ENCODE measurements at places on chromosomes 5 and 9.

DNA sequence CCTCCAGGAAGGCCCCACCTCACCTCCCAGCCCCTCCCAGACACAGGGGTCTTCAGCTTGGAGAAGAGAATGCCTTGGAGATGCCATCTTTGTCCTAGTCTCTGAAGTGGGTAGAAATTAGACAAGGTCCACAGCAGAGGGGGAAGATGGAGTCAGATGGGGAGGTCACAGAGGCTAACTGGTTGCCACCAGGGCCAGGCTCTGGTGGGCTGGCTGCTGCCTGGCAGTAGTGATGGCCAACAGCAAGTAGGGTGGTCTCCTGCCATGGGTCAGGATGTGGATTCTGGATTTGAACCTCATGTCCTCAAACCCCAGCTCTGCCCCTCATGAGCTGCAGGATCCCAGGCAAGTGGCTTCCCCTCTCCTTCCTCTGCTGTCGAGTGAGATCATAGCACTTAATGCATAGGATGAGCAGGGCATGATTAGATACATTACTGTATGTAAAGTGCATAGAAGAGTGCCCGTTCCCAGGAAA lies 38.7 kb upstream of the NEK6 start:
- DNase-seq: no peak

DNA sequence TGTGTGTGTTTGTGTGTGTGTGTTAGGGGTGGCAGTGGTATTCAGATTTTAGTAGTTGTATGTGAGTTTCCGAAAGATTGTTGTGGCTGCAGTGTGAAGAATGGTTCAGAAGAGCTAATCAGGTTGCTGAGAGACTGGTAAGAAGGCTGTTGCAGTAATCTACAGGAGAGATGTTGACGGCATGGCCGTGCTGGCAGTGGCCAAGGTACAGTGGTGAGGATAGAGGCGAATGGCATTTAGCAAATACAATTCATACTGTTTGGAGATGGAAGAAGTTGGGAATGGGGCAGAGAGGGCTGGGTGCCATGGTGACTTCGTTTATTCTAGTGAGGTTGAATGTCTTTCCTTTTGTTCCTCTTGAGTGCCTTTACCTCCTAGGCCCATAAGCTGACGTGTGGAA lies 77.5 kb upstream of the SPATA31D4 start:
- DNase-seq: no peak

DNA sequence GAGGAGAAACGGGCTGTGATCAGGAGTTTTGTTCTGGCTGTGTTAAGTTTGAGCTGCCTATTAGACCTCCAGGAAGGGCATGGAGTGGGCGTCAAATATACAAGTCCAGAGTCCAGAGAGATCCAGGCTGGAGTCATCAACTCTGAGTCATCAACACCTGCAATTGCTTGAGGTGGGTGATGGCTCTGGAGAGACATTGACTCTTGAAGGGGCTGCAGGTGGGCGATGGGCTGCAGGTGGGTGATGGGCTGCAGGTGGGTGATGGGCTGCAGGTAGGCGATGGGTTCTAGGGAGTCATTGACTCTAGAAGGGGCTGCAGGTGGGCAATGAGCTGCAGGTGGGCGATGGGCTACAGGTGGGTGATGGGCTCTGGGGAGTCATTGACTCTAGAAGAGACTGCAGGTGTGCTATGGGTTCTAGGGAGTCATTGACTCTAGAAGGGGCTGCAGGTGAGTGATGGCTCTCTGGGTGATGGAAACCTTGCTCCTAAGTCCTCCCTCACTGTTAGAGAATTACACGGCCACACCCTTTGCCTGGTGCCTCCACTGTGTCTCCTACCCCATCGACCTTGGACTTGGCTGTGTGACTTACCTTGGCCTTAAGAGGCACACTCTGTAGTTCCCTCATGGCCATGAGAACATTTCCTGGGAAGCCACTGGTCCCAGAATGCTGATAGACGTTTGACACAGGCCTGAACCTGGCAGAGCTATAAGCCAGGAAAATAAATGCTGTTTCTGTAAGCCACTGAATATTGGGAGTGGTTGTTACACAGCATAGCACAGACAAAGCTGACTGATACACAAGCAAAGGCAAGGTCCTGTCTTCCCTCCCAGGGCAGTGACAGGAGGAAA lies 10.4 kb upstream of the FIBCD1 start:
- no peak for DNase-seq

DNA sequence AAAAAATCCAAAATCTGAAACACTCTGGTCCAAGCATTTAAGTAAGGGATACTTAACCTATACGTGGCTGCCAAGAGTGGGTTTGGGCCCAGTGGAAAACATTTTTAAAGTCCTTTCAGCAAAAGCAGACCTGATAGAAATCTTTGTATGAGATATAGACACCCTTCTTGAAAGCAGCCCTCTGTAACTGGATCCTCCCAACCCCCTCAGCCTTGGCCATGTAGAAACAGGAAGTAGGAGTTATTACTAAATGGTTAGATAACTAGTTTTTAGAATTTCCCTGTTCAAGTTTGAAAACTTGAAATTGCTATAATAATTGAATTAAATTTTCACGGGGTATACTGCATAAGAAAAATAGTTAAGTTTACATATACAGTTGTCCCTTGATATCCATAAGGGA lies 111.3 kb upstream of the PCA3 start:
- DNase-seq: peak; percentile 41

GRCh38 chr5:179153341-179153901 lies 93.2 kb downstream of the ZNF354C start:
- no peak for DNase-seq

- no peak for DNase-seq
These were observed 14.2 kb upstream of the FRRS1L start for GRCh38 chr9:109181284-109181683.

- DNase-seq: no peak
These were observed 872 bp downstream of the ZNF618 start for GRCh38 chr9:113876993-113877368.

DNA sequence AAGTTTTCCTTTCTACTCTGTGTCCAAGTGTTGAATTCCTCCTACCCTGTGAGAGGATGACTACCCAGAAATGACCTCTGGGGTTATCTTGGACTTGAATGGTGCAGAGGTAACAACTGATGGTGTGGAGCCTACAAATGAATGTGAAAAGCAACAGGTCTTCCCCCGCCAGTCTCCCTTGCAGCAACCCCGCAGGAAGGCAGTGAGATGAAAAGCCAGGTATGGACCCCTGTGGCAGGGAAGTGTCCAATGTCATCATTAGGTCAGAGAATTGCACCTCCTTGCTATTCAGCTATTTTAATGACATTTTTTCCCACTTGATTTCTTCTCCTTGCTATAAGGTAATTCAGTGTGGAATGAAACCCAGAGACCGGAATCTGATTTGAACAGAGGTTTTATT lies 58.5 kb downstream of the MAT2B start:
- DNase-seq: no peak

- peak; percentile 55 for DNase-seq
These were observed 50.0 kb downstream of the CAMSAP1 start for GRCh38 chr9:135857371-135857786.

DNA sequence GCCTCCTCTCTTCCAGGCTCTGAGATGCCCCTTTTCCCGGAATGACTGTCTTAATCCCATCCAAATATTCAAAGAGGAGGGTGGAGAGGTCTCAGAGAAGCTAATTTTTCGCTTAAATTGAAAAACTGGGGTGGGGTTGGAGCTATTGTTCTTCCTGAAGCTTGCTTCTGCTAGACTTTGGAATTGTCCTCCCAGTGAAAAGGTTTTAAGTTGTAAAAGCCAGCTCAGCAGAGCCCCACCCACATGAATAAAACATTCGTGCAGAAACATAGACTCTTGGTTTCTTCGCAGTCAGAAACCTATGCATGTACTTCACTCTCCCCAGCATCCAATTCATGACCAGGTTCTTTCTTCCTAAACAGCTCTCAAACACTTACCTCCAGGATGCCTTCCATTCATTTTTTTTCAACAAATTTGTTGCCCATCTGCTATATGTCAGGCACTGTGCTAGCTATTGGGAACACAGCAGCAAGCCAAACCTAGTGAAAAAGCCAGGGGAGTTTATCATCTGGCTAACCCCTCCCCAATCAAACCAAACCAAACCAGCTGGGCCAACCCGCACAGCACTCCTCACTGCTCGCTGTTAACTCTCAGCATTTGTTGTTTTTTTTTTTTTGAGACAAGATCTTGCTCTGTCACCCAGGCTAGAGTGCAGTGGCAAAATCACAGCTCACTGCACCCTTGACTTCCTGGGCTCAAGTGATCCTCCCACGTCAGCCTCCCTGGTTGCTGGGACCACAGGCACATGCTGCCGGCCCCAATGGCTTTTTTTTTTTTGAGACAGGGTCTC lies 37.9 kb upstream of the OCLN start:
- no peak for DNase-seq

DNA sequence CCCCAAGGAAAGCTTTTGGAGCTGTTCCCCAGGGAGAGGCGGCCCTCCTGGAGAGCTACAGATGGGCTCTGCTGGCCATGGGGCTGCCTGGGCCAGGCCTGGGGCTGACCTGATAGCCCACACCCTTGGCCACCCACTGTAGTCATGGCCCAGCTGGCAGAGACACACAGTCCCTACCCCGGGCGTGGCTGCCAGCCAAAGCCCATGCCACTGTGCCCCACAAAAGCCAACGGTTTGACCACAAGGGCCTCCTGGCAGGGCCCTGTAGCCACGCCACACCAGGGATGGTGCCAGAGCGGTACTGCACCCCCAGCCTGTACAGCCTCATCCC lies 15.2 kb downstream of the NACC2 start:
- DNase-seq: no peak

- DNase-seq: no peak
These were observed 7.9 kb downstream of the IGIP start for GRCh38 chr5:140133514-140134167.

DNA sequence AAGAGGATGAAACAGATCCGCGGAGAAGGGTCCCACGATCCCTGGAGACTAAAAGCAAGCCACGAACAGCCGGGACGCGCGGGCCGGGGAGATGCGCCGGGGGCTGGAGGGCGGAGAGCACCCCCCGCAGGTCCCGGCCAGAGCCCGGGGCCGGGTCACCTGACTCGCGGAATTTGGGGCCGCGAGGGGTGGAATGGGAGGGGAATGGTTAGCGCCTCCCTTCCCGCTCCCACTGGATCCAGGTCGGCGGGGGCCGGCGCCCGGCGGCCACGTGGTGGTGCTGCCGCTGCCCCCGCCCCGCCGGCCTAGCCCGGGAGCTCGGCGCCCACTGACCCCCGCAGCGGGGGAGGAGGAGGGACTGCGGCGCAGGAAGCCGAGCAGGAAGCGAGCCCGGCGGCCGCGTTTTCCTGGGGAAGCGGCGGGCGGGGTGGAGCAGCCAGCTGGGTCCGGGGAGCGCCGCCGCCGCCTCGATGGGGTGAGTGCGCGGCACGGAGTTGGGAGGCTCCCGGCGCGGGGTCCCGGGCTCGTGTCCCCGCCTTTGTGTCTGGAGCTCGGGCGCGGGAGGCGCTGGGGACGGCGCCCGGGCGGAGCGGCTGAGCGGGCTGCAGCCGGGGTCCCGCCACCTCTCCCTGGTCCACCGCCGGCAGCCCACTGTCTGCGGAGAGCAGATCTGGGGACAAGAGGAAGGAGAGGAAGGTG lies at the start of gene RAI14:
Gene RAI14, plus strand, starts transcription at position 328 of the 699 bp plus-strand sequence. CDS start 30,592 bp downstream, outside the sequence.
- peak; percentile 91 for DNase-seq

DNA sequence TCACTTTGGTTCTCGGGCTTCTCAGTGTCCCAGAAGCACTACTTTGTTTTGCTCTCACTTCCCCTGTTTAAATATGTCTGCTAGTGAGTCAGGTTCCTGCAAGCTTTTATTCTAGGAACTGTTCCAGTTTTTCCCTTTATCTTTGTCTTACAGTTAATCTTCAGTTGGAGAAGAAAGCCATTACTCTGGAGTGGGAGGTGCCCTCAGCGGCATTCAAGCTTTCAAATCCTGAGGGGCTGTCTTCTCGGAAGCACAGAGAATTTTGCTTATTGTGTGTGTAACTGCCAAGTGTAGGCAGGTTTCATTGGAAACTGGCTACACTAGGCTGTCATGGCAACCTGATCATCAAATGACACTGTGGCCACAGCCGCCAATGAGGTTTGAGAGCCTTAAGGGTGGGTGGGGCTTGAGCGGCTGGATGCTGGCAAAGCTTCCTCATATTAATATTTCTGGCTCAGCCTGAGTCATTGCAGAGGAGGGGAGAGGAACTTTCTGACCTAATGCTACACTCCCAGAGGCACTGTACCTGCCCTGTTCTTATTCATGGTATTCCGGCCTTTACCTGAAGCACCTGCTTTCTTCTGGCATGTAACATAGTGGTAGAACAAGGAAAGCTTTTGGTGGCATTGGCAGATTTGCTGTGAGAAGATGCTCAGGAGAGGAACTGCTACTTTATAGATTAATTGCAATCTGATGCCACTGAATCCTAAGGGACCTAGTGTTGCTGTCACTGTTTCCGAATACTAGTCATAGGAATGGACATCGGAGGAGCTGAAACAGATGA lies 26.3 kb downstream of the SLC25A25 start:
- peak; percentile 98 for DNase-seq

- DNase-seq: no peak
These were observed 363.9 kb downstream of the PTPRD start for GRCh38 chr9:10248890-10249289.

- no peak for DNase-seq
These were observed 34.1 kb downstream of the COL15A1 start for GRCh38 chr9:98977813-98978212.

GRCh38 chr5:106185661-106186081 lies 1485.1 kb downstream of the EFNA5 start:
- DNase-seq: no peak

GRCh38 chr9:114429488-114429887 lies 41.7 kb upstream of the AKNA start:
- no peak for DNase-seq

DNA sequence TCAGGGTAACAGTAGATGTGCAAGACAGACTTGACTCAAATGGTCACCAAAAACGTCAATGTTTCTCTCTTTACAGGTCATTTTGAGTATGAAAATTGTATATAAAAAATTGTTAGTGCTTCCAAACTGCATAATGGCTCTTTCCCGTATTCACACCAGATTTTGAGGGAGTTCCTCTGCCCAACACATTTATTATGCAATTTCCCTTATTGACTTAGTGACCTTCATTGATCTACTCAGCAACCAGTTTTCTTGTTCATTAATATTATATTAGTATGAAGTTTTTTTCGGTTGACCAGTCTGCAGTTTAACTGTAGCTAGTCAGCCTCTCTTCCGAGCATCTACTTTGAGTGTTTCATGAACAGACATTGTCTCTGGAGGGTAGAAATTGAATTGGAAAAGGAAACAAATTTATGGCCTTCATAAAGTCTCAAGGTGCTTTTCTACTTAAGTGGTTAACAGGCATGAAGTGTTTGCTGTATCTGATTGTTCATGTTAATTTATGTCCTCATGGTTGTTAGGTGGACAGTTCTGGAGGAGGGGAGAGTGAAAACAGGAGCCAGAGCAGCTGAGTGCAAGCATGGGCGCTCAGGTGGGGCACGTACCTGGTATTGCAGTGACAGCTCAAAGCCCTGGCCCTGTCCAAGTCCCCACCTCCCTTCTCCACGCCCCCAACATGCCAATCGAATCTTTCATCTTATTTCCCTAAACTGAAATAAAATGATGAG lies 240.2 kb downstream of the RFK start:
- DNase-seq: no peak

- no peak for DNase-seq
These were observed 1196.1 kb upstream of the CDH9 start for GRCh38 chr5:28234356-28234968.
